ENCODE measurements at places on chromosomes 1 and 21.
A peak's percentile ranks its signal among the peaks of the same experiment; 100 is the strongest.

GRCh38 chr21:43778469-43779335, 2.6 kb upstream of the CSTB start:
- peak; percentile 31 for DNase-seq

- peak; percentile 25 for DNase-seq
Measured at GRCh38 chr1:154502066-154502743, at the start of the genes SHE and TDRD10. Gene SHE (minus strand): TSS chr1:154502412. CDS start chr1:154502026, 386 bp downstream. Gene TDRD10 (plus strand): TSS chr1:154502219. CDS start chr1:154506904, 4,685 bp downstream.

DNA sequence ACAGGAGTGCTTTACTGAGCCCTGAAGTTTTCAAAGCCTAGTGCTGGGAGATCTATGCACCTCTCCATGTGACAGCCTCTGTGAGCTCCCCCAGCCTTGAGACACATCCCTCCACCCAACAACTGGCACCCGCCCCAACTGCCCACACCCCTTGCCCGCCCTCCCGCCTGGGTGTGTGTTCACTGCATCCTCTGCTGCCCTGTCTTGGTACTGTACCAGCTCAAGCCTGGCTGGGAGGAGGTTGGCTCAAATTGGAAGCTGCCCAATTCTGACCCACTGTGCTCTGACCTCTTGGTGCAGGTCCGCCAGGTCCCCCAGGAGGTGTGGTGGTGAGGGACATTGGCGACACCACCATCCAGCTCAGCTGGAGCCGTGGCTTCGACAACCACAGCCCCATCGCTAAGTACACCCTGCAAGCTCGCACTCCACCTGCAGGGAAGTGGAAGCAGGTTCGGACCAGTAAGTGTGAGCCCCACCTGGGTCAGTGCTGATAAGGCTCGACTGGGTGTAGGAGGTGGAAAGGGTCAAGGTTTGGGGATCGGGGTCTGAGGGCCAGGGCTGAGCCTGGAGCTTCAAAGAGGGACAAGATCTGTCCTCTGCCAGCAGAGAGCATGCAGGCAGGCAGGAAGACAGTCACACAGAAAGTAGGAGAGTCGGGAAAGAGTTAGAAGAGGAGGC, 18.0 kb downstream of the TMEM81 start:
- DNase-seq, result peak; percentile 26

DNA sequence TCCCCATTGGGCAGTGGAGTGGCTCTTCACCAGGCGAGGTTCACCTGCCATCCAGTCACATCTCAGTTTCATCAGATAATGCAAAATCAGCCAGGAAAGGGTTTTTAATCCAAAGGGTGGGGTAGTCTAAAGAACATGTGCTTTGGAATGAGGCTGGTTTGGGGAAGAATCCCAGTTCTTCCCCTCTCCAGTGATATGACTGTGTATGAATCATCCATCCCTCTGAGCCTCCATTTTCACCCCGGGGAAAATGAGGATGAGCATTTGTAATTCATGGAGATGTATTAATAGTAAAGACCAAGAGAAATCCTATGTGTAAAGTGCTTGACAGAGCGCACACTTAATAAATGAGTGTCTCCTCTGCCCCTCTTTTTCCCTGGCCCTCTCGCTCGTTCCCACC, 215.1 kb upstream of the FGGY start:
- no peak for DNase-seq

GRCh38 chr1:209674957-209675564, at the start of gene G0S2:
Gene G0S2 (plus strand): TSS chr1:209675412. CDS start chr1:209675685, 273 bp downstream.
- DNase-seq, result peak; percentile 60

DNA sequence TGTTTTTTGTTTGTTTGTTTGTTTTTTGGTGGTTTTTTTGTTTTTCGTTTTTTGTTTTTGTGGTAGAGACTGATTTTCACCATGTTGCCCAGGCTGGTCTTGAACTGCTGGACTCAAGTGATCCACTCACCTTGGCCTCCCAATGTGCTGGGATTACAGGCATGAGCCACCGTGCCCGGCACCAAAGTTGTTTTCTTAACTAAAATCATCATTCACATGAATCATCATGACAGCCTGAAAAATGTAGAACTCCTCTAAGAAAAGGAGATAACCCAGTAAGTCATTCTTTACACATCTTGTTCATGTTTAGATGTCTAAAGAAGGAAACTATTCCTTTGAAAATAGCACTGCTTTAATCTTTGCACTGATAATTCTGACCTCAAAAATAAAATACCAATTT, 37.5 kb downstream of the DISP1 start:
- no peak for DNase-seq

DNA sequence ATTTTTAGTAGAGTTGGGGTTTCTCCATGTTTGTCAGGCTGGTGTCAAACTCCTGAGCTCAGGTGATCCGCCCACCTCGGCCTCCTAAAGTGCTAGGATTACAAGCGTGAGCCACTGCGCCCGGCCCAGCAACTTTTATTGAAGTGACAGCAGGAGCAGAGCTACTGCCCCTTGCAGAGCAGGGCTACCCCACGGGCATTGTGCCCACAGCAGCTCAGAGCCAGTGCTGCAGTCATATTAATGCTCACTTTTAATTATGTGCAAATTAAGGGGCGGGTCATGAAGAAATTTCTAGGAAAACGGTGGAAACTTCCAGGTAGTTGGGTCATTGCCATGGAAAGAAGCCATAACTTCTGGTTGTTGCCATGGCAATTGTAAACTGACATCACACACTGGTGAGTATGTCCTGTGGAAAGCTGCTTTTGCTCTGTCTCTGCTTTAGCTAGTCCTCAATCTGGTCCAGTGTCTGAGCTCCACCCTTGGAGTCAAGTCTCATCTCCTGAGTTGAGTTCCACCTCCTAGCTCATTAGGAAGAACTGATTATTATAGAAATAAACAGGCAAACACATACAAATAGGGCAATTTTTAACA, 127.3 kb upstream of the ADGRL4 start:
- no peak for DNase-seq

- no peak for DNase-seq
Measured at GRCh38 chr21:41779659-41780058, 12.8 kb upstream of the RIPK4 start.

- no peak for DNase-seq
Measured at GRCh38 chr1:116445534-116445933, 72.5 kb downstream of the ATP1A1 start.

DNA sequence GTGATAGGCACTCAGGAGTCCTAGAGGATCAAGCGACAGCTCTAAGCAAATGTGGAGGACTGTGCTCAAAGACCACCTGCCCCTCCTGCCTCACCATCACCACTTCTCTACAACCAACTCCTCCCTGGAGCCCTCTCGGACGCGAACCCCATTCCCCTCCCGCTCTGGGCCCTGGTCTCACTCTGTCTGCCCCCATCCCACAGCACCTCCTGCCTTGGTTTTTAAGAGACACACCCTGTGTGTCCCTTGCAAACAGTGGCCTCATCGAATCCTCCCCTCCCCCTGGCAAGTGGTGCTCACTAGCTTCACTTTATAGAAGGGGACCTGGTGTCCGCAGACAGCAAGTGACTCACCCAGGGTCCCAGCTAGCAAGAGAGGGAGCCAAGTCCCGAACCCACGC, 28.8 kb downstream of the EPHA8 start:
- no peak for DNase-seq

- no peak for DNase-seq
Measured at GRCh38 chr1:28804071-28804470, 7.9 kb upstream of the OPRD1 start.

GRCh38 chr1:195026792-195027191, 1581.4 kb downstream of the KCNT2 start:
- DNase-seq, result no peak

GRCh38 chr1:229379846-229380245, 37.0 kb upstream of the CCSAP start:
- DNase-seq, result peak; percentile 7

GRCh38 chr21:36718951-36719501, 20.1 kb downstream of the SIM2 start:
- no peak for DNase-seq

DNA sequence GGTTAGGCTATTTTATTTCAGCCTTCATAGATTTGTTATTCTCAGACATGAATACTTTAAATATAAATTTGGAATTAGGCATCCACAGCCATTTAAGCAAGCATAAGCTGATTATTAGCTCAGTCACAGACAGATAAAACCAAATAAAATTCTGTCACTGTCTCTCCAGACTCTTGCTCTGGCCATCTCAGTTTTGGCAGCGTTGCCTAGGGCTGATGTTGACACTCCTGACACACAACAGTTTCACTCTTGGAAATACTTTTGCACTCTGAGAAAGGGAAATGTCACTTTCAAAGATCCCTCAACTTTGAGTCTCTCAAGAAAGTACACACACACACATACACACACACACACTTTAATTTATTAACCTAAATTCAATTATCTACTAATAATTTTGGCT, 372.7 kb downstream of the BRINP3 start:
- no peak for DNase-seq

GRCh38 chr1:167923324-167924056, 9.6 kb upstream of the ADCY10 start:
- no peak for DNase-seq

DNA sequence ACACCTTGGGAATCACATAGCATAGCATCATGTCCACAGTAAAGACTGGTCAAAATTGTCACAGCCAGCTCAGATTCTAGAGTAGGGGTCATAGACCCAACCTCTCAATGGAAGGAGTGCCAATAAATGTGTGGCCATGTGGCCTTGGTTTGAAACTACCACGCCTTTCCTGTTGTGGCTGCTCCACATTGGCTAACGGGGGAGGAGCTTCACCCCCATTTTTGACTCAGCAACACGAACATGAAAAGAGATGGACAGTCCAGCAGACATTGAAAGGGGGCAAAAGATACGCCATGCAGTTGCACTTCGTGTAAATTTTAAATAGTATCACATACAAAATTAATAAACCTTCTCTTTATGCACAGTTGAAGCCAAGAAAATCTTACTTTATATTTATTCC, 78.4 kb upstream of the HIVEP3 start:
- no peak for DNase-seq

- DNase-seq, result no peak
Measured at GRCh38 chr1:227954163-227954850, 6.6 kb upstream of the WNT9A start.

- DNase-seq, result no peak
Measured at GRCh38 chr1:92964998-92965397, 3.7 kb upstream of the DIPK1A start.

DNA sequence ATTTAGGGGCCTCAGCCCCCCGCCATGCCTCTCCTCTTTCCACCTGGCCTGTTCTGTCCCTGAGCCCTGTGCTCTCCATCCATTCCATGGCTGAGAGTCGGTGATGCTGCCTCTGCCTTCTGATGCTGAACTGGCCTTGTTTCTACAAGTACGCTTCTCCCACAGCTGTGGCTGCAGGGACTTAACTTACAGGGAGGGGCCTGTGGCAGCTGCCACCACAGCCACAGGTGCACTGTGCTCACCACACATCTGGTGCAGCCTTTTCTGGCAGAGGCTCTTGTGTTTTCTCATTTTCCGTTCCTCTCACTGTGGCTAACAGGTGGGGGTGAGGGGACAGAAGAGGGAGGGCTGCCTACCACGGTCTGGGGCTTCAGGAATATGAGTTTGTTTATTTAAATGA, 4.2 kb downstream of the FMO1 start:
- DNase-seq, result no peak

GRCh38 chr1:12629985-12630760, 12.2 kb upstream of the DHRS3 start:
- DNase-seq, result no peak

DNA sequence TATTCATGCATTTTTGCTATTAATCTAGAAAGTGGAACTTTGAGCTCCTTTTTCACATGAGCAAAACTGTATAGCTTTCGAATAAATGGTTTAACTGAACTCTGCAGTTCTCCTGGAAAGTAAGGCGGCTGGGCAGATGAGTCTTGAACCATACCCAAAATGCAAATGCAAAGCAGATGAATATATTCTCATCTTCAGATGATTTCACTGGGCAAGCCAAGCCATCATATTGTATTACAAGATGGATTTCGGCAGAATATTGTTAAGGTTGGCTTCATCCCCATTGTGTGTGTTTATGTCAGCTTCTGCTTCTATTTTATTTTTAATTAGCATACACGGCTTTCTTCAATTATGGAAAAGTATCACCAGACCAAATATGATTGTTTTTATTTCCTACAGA, 209.6 kb downstream of the GREM2 start:
- no peak for DNase-seq

DNA sequence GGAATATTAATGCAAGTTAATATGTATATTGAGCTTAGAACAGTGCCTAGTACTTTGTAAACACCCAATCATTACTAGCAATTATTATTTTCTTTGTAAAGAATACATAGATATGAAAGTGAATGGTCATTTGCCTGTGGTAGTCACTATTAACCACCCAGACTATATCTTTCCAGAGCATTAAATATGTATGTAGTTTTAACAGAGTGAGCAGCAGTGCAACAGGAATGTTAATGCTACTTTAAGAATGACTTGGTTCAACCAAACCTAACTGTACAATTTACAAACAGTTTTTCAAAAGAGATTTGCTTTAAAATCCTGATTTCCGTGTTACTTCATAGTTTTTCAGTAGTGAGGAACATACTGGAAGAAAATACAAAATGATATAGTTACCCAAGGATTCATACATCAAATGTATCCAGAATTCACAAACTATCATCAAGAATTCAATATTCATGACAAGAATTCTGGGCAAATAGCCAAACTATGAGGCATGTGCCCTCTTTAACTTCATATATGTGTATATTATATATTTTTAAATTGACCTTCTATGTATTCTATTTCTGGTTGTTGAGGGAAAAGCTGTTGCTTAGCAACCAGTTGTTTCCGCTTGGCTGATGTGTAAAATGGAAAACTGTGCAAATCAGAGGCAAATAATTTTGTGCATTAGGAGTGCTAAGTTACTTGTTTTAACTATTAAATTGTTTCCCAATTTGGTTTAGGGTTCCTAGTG, 34.9 kb upstream of the IVNS1ABP start:
- DNase-seq, result no peak

DNA sequence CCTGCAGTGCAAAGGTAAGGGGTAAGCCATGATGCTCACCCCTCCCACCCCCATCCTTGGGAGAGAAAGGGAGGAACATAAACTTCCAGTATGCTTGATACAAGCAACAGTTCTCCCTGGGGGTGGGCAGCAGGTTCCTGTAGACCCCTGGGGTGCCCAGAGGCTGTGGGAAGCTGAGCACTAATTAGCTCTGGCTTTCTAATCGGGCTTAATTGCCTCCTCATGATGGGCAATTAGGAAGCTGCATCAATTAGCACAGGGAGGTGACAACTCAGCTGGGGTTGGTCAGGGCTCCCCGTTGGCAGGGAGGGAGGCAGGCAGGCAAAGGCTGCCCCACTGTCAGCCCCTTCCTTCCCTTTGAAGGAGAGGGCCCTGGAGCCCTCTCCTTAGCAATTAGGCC, 15.7 kb upstream of the LMNA start:
- DNase-seq, result no peak

DNA sequence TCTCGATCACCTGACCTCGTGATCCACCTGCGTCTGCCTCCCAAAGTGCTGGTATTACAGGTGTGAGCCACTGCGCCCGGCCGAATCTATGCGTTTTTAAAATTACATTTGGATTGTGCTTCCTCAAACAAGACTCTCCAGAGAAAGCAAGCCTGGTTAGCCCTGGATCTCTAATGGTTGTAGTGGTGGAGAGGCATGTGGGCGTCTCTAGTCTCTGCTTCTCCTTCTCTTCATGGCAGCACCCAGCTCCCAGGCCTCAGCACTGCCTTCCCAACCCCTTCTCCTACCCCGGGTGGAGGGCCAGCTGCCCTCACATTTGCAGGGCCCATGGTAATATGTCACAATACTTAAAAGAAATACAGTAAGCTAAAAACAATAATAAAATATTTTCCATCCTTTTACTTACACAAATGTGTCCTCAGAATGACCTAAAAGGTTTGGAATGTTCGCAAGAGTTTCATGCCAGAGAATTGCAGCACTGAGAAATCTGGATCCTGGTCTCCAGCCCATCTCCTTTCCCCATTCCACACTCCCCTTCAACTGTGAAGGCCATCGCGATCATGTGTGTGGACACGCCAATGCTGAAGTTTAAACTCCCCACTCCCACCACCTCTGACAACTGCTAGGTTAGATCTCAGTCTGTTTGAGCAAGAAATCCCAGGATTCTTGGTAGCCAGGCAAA, 7.0 kb downstream of the OR14I1 start:
- DNase-seq, result no peak

Data from mesendoderm (in vitro differentiated cells).